ENCODE measurements at places on chromosomes 2 and 18. TPM values are rescaled to one million over a fixed set of nuclear protein-coding genes. Genes with fewer than 3 reads are reported as not detected.
A peak's percentile ranks its signal among the peaks of the same experiment; 100 is the strongest.

DNA sequence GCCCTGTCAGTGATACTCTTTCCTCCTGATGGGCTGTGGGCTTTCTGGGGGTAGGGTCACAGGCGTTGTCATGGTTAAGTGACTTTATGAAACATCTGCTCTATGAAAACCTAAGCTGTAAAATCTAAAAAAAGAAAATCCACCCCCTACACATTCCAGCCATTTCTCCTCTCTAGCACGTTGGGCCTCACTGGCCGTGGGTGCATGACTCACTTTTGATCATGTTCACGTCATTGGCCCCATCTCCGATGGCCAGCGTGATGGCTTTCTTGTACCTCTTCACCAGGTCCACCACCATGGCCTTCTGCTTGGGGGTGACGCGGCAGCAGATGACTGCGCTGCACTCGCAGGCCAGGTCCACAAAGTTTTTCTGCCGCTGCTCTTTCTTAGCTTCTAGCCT is 39.3 kb upstream of the NARS1 start:
- no peak for DNase-seq

- DNase-seq = no peak
These were observed 99.8 kb upstream of the NEUROD1 start for GRCh38 chr2:181780047-181780651.

The CNGA3 gene
- 0.27 TPM for total RNA-seq

The MOGAT1 gene
- 0.25 TPM for total RNA-seq

GRCh38 chr2:9780368-9781130 is 62.7 kb upstream of the TAF1B start:
- no peak for DNase-seq

DNA sequence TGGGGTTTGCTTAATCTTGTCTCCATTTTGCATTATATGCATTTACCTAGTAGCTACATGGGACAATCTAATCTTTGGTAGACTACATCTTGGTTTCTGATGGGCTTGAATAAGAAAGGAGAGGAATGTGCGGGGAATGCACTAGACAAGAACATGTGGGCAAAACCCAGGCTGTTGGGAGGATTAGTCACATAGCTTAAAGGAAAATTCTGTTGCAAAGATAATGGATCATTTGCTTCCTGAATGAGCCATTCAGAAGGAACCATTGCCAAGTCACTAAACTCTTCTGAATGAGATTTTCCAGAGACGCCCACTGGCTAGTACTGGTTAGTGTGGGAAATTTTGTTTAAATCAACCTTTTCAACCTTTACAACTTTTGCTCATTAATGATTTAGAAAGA is 84.8 kb downstream of the OSBPL6 start:
- no peak for DNase-seq

The CNOT9 gene
- 39.1 TPM for total RNA-seq

GRCh38 chr18:49626842-49627467 is 65.1 kb downstream of the LIPG start:
- no peak for DNase-seq

The GPR45 gene
- total RNA-seq = not detected

DNA sequence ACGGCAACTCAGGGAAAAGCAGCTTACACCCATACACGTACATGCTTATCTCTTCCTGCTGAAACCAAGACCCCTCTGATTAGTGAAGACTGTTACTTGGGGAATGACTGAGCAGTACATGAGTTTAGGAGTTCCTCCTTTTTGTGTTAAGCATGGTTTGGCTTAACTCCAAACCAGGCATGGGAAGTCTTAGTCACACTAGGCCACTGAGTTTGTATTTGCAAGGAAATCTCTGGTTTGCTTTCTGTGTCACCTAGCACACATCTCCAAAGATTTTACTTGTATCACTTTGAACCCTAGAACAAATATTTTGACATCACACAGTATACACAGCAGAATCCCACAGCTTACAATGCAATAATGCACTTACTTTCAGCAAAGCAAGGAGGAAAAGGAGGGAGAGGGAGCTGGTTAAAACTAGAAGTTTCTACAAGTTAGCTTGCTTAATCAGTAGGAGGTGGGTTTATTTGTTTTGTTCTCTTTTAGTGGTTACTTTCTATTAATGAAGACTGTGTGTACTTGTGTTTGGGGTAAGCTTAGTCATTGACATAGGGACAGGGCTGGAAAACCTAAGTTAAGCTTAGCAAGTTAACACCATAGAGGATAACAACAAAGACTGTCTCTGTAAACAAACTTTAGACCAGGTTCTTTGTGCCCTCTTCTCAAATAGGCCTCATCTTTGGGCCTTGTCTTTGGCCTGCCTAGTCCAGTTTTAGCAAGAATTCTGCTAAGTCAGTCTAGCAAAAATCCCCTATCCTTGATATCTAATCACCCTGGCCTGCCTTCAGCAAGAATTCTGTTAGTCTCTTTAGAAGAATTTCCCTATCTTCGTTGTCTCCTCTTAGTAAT is 219.4 kb downstream of the MREG start:
- DNase-seq = no peak

DNA sequence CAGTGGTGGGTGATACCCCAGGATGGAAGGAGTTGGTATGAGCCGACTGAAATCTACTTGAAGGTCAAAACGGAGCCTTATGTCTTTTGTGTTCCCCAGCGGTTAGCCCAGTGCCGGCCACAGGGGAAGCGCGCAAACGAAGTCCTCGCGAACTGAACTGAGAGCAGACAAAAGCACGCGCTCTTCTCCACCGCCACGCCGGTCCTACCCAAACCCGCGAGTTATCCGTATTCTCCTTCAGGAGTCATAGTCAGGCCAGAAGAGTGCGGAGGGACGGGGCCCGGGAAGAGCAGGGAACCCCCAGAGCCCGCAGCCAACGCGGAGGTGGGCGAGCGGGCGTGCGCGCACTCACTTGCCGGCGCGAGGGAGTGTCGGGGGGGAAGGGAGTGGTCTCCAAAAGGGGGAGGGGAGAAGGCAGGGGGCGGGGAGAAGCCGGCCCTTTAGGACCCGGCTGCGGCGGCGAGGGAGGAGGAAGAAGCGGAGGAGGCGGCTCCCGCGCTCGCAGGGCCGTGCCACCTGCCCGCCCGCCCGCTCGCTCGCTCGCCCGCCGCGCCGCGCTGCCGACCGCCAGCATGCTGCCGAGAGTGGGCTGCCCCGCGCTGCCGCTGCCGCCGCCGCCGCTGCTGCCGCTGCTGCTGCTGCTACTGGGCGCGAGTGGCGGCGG is at the start of gene IGFBP2:
IGFBP2 (plus strand) TSS at position 469 of the 664 bp plus-strand sequence; CDS start at position 573, 104 bp downstream.
- DNase-seq = peak; percentile 59

- DNase-seq = no peak
These were observed 192.6 kb downstream of the MGAT5 start for GRCh38 chr2:134446383-134447017.

DNA sequence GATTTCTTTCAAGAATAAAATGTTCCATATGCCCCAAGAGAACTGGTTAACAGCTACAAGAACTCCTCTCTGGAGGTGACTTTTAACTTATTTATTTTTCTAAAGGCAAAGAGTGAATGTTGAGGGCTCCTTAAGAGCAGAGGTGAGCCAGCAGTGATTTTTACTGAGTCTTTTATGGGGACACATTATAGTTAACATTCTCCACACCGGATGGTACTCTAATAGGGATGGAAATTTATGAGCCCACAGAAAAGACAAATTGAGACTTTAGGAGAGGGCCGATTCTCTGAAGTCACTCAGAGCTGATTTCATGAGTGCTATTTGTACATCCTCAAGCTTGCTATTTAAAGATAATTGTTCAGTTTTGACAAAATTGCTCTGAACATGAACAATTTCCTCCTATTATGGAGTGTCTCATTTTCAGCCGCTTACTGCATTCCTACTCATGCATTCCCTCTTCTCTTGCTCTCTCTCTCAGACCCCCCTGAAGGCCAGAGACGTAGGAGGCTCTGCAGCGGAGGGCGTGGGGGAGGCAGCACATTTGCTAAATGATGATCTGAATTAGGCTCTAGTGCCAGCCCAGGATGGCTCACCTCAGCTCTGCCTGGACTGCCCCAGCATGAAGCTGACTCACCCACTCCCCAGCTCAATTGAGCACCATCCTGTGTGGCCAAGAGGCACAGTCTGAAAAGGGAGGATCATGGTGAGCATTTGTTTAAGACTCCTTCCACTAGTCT is 5.9 kb upstream of the RPL37A start:
- DNase-seq = no peak

DNA sequence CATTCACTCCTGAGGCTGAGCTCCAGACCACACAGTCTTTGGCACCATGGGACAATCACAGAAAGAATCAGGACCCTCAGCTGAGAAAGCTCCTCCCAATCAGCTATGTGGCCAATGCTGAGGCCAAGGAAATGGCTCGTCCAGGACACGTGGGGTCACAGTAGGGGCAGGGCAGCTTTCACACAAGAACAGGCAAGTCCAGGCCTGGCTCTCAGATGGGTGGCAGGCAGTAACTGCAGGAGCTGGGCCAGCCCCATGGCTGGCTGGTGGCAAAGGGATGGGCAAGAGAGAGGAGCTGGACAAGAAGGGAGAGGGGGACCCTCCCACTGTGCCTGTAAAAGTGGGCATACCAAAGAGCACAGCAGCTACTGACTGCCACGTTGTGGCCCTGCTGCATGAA is 12.2 kb upstream of the EDAR start:
- no peak for DNase-seq

DNA sequence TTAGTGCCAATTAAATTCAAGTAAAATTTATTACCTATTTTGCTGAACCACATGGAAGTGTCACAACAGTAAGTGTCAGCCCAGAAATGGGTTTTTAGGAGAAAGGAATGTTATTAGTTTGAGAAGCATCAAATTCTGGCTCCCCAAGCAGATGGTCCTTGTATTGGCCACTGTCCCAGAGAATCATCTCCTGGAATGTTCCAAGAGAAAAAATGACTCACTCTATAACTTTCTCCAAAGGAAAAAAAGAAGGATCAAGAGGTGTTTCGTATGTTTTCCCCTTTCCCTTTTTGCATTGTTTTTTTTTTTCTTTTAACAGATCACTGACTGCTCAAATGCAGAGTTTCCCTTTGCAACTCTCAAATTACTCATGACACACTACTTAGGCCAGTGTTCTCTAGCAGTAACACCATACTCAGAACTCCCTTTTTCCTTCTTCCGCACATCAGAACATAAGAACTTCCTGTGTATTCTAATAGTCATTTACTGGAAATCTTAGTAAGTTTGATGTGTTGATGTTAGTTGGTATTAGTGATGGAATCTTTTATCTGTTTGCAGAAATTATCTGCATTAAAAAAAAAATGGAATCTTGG is 390.3 kb downstream of the GPD2 start:
- no peak for DNase-seq

DNA sequence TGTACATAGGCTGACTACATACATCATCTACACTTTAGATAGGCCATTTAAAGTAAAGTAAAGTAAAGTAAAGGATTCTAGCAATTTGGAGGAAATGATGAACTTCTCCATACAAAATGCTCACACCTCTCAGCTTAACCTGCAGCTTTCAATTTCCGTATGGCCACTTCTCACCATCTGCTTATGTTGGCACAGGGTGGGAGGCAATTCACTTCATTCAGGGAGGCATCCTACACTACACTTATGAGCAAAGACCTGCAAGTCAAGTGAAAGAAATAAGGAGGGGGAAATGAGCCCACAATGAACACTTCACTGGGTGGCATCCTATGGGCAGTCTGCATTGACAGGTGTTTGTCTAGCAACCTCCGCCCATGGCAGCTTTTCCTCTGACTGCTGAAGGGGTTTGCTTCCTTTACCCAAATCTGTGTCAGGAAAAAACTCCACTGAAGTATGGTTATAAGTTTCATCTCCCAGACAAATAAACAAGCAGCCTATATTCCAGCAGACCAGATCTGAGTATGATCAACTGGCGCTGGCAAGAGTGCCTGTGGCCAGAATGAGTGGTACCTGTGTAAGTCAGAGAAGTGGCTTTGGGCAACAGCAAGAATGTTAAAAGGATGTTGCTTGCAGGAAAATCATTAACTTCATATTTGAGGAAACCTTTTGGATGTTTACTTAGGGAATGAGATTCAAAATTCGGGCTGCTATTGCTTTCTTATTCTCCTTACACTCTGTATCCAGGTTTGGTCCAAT is 449.1 kb downstream of the TGIF1 start:
- DNase-seq = no peak

The ICA1L gene
- total RNA-seq = 1.7 TPM

The CNTNAP5 gene
- 0.08 TPM for total RNA-seq

DNA sequence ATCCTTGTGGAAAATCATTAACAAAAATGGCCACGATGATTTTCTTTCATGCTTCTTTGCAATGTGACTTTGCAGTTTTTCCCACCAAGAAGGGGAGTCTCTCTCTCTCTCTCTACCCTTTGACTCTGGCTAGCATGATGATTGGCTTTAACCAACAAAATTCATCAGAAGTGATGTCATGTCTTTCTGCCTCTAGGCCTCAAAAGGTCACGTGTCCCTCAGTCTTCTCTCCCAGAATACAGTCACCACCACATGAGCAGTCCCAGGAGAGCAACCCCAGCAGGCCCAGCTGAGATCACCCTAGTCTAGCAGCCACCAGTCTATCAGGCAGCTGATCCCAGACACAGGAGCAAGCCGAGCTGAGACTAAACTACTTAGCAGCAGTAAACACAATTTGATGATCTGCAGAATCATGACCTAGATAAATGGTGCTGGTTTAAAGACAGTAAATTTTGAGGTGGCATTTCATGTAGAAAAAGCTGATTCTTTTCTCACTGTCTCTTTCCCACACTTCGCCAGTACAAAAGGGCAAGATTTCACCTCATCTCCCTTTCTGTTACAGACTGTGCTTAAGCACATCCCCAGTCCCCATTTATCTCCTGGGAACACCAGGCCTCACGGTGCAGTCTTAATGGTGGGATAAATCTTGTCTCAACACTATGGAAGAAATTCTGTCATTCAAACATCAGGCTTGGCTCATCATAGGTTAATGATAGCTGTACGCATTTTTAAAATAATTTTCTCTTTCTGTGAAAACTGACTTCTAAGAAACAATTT is 132.7 kb downstream of the SCG2 start:
- DNase-seq = peak; percentile 37

The DOK6 gene
- 0.46 TPM for total RNA-seq

DNA sequence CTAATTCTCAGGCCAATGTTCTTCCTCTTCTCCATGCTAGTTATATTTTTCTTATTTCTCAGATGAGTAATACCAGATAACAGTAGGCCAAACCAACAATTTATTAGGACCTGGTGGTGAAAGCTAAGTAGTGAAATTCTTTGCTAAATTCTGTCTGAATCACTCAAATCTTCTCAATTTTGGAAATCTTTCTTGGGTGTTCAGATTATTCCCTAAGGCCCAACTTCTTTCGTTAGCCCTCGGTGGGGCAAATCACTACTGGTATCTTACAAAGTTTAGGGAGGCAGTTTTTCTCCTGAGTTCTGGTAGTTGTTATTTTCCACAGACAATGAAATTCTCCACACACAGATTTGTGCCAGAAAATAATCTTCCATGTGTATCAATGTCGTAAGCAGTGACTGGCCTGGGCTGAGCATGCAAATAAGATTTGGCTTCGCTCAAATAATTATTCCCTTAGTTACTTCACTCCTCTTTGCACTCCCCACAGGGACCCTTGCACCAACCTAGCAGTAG is 443.5 kb upstream of the SLC14A2 start:
- no peak for DNase-seq

GRCh38 chr2:175008801-175009495 is 3.8 kb upstream of the CHN1 start:
- DNase-seq = no peak

GRCh38 chr2:180728928-180729559 is 251.4 kb upstream of the UBE2E3 start:
- DNase-seq = no peak
